ENCODE measurements at places on chromosomes 7 and 10.

- DNase-seq: no peak
Measured at GRCh38 chr10:116111483-116112095, 161.4 kb downstream of the GFRA1 start.

DNA sequence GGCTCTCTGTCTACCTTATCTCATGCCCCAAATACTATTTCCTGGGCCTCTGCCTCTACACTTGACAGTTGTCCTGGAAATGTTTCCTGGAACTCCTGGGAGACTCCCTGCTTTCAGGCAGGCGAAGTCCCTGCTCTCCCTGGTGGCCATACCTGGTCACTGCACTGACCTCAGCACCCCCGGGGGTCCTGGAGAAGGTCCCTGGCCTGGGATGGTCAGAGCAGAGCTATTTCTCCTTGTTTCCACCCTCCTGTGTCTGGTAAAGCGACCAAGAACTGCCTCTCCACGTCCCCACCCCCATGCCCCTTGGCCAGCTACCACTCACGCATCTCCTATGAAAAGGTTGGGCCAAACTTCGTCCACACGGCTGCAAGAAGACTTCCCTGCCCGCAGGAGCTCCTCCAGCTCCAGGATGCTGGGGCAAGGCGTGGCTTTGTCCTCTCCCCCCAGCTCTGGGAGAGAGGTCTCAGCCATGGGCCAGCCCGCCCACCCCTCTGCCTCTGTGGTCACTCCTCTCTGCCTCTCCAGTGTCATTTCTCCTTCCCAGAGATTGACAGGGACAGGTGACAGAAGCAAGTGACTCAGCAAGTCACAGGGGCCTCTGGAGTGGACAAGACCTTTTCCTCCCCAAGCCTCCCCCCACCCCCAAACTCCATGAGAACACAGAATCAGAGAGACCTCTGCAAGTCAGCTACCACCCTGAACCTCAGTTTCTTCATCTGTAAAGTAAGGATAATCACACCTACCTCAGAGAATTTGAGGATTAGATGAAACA lies 2.6 kb upstream of the SAMD8 start:
- peak; percentile 84 for DNase-seq

GRCh38 chr10:18303851-18304801 lies 163.9 kb downstream of the CACNB2 start:
- DNase-seq: no peak

- no peak for DNase-seq
Measured at GRCh38 chr10:131024259-131025131, 287.0 kb downstream of the TCERG1L start.

DNA sequence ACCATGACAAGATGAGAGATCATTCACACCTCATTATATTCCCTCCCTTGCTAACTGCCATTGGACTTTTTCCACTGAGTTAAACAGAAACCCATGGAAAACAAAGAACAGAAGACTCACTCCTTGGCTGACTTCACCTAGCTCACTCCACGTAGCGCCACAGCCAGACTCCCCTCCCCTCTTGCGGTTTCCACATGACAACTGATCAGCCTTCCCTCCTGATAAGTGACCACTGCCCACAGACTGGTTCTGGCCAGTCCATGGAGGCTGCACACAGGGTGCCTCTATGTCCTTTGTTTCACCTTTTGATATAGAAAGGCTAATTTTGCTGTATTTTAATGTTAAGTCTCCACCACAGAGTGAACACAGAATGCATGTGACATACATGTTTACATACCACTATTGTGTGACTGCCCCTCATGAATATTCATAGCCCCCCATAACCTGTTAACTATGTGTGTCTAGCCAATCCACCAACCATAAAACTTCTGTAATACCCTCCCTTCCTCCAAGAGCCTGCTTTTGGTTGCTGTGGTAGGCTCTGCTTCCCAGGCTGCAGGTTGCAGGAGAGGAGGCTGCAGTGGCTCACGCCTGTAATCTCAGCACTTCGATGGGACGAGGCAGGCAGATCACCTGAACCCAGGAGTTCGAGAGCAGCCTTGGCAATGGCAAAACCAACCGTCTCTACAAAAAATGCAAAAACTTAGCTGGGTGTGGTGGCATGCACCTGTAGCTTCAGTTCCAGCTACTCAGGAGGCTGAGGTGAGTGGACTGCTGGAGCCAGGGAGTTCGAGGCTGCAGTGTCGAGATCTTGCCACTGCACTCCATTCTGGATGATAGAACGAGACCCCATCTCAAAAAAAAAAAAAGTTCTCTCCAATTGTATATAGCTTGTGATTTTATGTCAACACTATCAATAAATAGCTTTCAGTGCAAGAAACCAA lies 10.0 kb upstream of the IFIT5 start:
- DNase-seq: no peak

DNA sequence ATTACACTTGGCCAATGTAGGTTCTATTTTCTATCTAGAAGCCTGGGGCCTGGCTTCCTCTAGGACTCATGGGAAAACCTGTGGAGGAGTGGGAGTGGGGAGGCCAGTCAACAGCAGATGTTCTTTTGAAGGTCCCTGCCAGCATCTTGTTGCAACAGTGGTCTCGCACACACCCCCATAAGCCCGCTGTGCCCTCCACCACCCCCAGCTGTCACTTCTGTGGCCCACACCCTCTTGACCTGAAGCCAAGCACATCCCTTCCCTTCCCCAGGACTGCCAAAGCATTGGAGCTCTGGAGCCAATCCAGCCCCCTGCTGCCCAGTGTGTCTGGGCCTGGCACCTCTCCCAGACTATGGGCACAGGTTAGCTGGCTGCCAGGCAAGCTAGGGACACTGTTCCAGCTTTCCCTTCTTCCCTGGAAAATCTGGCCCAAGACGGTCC lies 1.9 kb upstream of the STX1A start:
- no peak for DNase-seq

DNA sequence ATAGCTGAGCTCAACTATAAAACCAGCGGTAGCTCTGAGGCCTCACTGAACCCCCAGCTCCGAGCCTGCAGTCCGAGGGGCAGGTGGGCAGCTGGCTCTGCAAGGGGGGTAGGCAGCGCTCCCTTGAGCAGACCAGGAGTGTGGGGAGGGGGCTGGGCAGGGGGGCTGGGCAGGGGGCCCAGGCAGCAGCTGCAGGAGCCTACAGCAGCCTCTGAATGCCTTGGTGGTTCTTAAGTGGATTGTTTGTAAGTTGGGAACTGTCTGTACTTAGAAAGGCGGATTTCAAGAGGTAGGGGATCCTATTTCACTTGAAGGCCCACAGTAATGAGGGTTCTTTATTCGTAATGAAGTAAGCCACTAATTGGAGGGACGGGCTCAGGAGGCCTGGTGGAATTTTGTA lies 72.3 kb downstream of the ICA1 start:
- no peak for DNase-seq

DNA sequence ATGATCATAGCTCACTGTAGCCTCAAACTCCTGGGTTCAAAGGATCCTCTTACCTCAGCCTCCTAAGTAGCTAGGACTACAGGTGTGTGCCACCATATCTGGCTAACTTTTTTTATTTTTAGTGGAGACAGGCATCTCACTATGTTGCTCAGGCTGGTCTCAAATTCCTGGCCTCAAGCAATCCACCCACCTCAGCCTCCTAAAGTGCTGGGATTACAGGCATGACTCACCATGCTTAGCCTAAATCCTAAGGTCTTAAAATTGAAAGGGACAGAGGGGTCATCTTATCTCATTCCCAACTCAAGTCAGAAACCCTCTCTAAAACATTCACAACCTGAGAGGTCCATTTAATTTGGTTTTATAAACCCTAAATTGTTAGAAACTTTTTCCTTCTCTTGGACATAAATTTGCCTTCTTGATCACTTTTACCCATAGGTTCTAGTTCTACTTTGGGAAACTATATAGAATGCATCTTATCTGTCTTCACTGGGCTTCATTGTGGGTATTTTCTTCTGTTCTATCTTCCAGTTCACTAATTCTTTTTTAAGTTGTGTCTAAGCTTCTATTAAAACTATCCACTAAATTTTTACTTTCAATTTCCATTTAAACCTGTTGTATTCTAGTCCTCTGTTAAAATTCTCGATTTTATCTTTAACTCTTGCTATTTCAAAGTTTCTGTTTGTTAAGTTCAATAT lies 183.4 kb upstream of the KAT6B start:
- no peak for DNase-seq

GRCh38 chr10:6176691-6177231 lies 26.0 kb upstream of the PFKFB3 start:
- no peak for DNase-seq

- no peak for DNase-seq
Measured at GRCh38 chr10:21488957-21489446, 36.5 kb downstream of the SKIDA1 start.

DNA sequence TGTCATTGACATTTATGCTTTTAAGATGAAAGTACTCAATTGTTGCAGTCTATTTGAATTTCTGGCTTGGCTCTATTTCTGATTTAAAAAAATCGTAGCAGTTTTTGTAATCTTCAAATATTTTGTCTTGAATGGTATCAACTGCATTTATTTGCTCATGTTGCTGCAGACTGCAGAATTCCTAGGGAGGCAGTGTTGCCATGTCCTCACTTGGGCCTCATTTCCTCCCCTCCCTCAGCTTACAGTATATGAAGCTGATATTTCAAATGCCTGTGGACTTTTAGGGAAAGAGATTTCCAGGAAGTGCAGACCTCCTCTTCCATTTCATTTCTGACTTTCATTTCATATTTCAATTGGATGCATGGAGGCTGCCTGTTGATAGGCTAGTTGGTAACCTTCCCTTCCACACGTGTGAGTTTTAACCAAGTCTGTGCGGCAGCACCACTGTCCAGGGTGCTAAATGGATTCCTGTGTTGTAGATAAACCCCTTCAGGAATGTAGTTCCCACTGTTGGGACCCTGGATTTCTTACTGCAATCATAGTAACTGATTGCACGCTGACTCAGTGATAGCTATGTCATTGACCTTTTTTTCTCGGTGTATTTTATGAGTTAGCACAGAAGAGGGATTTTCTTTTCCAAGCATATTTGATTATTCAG lies 17.5 kb downstream of the VPS50 start:
- DNase-seq: peak; percentile 14

GRCh38 chr7:145850636-145851035 lies 266.0 kb upstream of the CNTNAP2 start:
- no peak for DNase-seq

DNA sequence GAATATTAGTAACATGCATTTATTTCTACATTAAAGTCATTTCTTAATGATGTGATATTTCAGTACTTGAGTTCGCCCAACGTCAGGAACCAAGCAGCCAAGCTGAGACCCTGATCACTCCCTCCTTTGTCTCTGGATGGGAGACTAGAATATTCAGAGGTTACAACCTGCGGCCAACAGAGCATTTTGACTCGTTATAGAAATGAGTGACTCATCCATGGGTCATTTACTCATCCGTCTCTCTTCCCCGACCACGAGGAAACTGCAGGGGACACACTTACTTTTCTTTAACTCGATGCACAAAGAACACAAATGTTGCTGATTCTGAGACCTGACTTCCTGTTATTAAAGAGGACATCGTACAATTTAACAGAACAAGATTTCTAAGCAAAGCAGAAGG lies 343.3 kb downstream of the FRMD4A start:
- DNase-seq: no peak

All from iPS-NIHi11 (cell line).